ENCODE measurements at places on chromosomes 7 and 10. TPM values are rescaled to one million over a fixed set of nuclear protein-coding genes. Genes with fewer than 3 reads are reported as not detected.

DNA sequence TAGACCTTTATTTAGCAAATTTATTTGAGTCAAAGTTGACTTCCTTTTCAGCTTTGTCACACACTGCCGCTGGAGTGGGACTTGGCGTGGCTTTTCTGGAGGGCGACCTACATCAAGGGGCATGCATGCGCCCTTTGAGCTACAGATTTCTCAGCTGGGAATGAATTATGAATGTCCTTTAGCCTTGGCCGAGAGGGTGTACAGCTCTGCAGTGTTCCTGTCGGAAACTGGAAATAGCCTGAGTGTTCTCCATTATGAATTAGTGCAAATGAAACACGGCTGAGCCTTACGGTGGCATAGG is 79.7 kb downstream of the GLRX3 start:
- DNase-seq, result no peak

Gene RBM20
- 0.17 TPM for total RNA-seq

Gene ACTR3C
- 7.0 TPM for total RNA-seq

Gene PRSS1
- not detected for total RNA-seq

GRCh38 chr7:155824227-155824886 is 12.1 kb upstream of the SHH start:
- DNase-seq, result no peak

DNA sequence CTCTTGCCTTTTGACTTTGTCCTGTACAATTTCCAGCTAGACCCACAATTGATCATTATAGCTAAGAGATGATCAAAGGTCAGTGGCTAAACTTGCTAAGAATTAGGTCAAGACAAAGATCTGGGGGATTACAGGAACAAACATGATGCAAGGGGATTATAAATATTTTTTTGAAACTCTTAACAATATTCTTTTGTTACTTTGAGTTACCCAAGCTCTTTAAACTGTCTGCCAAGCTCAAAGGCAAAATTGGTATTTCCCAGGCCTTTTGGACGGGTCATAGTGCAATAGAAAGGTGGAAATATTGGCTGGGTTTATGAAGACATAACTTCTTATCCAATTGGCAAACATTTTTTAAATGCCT is 23.4 kb downstream of the TBXAS1 start:
- no peak for DNase-seq

DNA sequence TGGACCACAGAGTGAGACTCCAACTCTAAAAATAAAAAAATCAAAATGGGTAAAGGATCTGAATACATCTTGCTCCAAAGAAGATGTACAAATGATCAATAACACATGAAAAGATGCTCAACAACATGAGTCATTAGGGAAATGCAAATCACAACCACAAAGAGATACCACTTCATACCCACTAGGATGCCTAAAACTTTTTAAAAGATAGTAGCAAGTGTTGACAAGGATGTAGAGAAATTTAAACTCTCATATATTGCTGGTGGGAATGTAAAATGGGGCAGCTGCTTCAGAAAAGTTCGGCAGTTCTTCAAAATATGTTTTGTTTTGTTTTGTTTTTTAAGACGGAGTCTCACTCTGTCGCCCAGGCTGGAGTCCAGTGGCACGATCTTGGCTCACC is 45.7 kb upstream of the GTF2IRD1 start:
- DNase-seq, result no peak

GRCh38 chr10:31011665-31012022 is 20.0 kb downstream of the ZNF438 start:
- DNase-seq, result no peak

DNA sequence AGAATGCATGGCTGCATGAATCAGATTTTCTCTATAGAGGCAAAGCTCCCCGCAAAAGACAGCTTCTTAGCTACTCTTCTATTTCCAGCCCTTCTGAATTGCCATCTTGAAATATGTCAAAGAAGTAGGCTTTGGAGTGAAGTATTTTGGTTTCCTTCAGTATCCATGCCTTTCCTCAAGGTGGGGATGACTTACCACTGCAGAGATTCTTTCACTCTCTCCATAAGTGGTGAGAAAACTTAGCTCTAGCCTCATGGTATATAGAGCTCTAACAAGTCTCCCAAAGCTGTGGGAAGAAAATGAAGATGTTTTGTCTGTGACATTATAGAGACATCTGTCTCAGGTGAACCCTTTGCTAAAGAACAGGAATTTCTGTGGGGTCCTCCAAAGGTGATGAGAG is 89.6 kb upstream of the ITGB1 start:
- DNase-seq, result no peak

Gene HYAL4
- not detected for total RNA-seq

All from activated naive CD8-positive, alpha-beta T cell treated with anti-CD3 and anti-CD28 coated beads, Interleukin-2, amount 10 ng/mL, durations not matched to agents 7 days and 5 days (primary cell).